ENCODE measurements at places on chromosomes 13 and 19. TPM values are rescaled to one million over a fixed set of nuclear protein-coding genes. Genes with fewer than 3 reads are reported as not detected.

NFILZ gene
- polyA plus RNA-seq = not detected

PEAK3 gene
- polyA plus RNA-seq = not detected

ERF gene
- 64.5 TPM for polyA plus RNA-seq

DNA sequence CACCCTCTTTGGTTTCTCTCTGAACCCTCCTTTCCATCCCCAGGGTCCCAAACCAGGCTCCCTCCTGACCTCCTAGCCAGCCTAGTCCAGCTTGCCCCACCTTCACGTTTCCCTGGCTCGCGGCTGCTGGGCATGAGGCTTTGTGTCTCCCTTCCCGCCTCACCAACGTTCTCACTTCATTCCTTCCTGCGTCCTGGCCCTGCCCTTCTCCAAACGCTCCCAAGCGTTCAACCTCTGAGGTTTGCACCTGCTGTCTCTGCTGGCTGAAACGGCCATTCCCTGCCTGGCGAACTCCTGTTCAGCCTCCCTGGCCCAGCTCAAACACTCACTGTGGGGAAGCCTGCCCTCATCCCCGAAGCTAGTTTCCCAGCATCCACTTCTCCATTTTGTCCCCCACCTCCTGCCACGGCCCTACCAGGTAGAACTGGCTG is 12.4 kb downstream of the EPS8L1 start:
- DNase-seq = no peak

DNA sequence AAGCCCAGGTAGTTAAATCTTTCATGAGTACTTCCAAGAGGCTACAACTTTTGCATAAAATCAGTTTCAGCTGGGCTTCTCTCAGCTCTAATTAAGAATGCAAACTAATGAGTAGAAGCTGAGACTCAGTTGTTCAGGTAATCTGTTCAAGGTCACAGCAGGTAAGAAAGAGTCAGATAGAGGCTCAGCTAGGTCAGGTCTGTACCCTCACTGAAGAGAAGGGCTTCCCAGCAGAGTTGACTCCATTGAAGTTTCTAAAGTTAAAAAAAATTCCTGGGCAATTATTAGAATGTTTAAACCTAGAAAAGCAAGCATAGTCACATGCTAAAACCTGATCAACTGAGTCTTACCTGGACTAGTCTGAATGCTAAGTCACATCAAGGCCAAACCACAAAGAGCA is 42.1 kb downstream of the ESD start:
- DNase-seq = no peak

DNA sequence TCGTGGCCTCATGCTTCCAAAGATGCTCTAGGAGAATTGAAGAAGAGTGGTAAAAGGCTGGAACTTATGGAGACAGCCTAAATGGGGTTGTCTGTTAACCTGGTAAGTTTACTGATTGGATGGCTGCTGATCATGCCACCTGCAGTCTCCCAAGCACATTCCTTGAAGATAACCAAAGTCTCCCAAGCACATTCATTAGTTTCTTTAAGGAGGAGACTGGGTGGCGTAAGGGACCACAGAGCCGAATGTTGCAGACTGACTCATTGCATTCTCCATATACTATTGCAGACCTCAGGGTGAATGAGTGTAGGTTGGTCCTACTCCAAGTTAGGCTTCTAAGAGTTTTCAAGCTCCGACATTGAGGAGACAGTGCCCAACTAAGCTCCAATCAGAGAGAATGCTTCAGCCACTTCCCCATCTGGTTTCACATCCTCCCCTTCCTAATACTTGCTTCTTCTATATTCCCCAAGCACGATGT is at the start of gene IGFL3:
Gene IGFL3 (minus strand): TSS at position 51 of the 478 bp plus-strand sequence. CDS start 39 bp downstream, at position 12.
- DNase-seq = no peak

DNA sequence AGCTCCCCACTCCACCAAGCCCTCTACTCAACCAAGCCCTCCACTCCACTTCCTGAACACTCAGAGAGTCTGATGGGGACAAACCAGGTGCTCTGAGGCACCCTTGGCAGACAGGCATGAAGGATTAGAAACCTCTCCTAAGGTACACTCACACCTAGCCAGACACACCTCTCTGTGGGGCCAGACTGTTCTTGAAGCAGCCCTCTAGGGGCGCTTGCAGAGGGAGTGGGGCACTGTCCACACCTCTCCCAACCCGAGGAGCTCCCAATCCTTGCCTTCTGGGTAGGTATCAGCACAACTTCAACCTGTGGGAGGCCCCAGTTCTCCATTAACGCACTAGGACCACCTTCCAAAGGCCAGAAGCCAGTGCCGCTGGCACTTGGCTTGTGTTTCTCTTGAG is 108.7 kb upstream of the VSTM2B start:
- DNase-seq = no peak

All from left kidney (tissue), 8 donors.